ENCODE measurements at places on chromosomes 12 and 14.

DNA sequence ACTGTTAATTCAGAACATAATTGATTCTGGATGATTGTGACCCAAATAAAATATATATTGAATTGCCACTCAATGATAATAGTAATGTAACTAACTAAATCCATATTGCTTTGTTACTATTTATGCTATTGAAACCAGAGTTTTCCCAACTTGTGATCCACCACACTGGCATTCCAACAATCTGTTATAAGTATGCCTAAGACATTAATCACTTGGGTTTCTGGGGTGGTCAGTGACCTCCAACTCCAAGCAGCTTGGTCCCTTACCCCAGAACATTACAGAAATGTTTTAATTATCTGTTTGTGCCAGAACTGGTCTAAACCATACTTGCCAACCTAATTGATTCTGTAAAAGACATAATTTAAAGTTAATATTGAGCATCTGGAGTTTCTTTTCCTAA, 14.6 kb downstream of the CAPS2 start:
- no peak for DNase-seq

- no peak for DNase-seq
These were observed 1822.9 kb upstream of the FLRT2 start for GRCh38 chr14:83707056-83707455.

DNA sequence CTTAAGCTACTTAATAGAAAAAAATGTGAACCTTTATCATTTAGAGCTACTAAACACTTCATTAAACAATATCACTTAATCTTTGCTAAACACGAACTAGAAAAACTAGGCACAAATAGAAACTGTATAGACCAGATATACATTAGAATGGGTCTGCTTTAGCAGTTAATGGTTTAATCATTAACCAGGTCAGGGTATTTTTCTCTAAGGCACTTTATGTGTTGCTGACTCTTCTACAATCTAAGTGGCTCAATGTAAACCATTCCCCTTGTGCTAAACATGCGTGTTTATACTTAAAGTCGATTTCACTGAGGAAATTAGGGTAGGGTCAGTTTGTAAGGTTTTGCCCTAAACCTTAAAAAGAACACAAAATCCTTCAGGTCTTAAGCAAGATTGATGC, 29.7 kb downstream of the TMCC3 start:
- no peak for DNase-seq

GRCh38 chr14:44988694-44989093, 26.7 kb downstream of the TOGARAM1 start:
- DNase-seq, result no peak

DNA sequence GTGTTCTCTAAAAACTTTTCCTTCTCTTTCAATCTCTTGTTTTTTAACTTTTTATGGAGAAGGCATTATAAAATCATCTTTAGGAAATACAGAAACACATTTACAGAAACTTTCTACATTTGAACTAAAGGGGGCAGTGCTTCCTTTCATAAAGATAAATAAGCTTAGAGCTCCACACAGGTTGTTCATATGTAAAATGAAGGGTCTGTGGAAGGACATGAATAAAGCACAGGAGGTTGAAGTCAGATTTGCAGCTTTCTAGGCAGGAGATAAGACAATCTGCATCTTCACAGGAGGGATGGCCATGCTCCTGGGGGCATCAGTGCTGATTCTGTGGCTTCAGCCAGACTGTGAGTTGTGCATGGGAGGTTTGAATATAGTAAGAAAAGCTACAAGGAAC, 426.0 kb downstream of the DAD1 start:
- DNase-seq, result no peak

DNA sequence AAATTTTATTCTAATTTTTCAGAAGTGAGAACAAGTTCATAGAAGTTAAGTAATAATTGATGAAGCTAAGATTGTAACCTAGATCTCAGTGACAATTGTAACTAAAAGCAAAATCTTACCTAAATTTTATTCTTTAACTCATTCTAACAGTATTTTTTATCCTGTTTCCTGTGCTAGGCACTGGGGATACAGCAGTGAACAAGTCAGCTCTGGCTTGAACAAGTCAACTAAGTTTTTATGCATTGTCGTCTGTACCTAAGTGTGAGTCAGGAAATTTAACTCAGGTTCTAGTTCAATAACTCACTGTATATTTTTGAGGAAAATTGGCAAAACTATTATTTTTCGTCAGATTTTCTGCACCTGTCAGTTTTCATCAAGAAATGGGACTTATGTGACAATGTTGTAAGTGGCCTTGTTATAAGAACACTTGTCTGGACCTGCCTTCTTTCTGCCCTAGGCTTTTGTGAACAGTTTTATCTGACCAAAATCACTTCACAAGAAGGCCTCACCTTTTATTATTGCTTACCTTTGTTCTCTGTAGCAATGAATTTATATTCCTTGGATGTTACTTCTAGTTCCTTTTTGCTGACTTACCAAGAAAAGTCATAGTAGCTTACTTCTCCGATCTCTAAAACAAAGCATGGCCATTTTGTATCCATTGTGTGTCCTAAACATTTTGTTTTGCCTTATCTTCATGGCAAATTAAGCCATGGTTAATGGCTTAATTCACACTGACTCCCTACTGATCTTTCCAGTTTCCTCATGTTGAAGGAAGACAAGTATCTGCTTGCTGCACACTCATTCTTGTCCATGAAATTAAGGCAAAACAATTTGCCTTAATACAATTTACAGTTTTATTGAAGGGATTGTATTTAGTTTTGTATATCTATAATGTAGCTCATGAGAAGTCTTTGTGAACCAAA, 2.7 kb downstream of the TMTC3 start:
- no peak for DNase-seq

DNA sequence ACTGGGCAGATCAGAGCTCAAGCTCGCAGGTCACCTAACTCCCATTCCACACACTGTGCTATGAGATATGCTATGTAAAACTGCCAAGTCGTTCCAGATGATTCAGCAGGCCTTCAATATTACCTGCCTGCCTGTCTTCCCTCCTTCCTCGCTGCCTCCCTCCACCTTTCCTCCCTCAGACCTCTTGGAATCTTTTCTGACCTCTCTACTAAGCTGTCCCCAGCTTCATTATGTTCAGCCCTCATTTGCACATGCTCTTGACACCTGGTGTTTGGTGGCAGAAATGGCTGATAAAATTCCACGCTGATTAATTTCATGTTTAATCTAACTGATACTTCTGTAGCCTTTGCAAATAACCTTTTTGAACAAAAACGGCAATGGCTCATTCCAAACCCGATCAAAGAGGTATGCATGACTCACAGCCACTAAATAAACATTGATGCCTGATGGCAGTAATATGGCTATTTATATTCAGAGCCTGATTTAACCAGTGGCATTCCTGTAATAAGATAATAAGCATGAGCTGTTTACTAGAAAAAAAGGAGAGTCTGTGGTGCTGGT, 130.8 kb upstream of the EGLN3 start:
- peak; percentile 98 for DNase-seq

- DNase-seq, result no peak
These were observed 57.3 kb downstream of the FLRT2 start for GRCh38 chr14:85587151-85587711.

GRCh38 chr14:57709909-57710308, 156.0 kb downstream of the SLC35F4 start:
- no peak for DNase-seq

DNA sequence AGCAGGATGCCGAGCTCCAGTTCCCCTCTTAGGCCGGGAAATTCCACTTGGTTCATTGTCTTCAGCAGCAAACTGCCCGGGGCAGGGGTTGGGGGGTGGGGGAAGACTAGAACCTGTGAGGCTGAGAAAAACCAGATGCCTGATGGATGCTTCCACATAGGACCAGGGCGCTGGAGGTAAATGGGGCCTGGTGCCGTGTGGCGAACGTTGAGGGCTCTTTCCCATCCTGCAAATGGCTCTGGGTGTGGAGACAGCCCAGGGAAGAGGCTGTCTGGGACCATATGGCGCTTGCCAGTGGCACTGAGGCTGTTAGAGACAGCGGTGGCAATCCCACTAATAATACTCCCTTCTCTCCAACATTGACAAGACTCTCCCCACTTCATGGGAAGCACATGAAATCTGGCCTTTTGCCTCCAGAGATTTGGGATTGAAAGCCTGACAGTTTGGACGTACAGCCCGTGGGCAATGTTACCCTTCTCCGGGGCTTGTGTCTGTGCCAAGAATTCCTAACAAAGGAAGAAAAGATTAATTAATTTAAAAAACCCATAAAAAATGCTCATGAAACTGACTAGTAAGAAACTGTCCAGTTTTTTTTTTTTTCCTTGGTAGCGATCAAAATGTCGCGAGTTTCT, 44.5 kb downstream of the MAP1LC3B2 start:
- no peak for DNase-seq

GRCh38 chr12:18443768-18444437, 182.6 kb downstream of the PIK3C2G start:
- DNase-seq, result peak; percentile 44

- no peak for DNase-seq
These were observed 352.0 kb upstream of the TMTC1 start for GRCh38 chr12:30135776-30136175.

GRCh38 chr12:50518090-50518489, 13.3 kb downstream of the DIP2B start:
- DNase-seq, result no peak

DNA sequence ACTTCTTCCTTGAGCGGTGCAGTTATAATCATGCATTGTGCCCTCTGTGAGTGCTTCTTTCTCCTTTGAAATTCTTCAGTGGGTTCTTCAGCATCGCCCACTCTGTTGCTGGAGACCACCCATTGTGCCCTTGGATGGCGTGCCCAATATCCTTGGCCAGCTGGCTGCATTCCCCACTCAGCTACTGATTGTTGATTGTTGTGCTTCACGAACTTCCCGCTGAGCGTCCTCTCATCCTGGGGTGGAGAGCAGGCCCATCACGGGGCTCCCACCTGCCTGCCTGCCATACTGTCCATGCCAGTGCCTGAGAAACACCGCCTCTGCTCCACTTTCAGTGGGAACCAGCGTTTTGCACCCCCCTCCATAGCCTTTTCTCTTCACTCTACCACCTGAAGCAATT, 8.6 kb upstream of the SSTR1 start:
- DNase-seq, result no peak
